Articular chondrocyte of knee joint (primary cell): ENCODE measurements at places on chromosomes 3 and 15. TPM values are rescaled to one million over a fixed set of nuclear protein-coding genes. Genes with fewer than 3 reads are reported as not detected.

Gene POPDC2
- total RNA-seq, result 0.65 and 1.3 TPM in 2 replicates

Gene FOXP1
- total RNA-seq, result 166 and 203 TPM in 2 replicates

Gene P4HTM
- 17.9 and 23.1 TPM in 2 replicates for total RNA-seq

Gene SYNPR
- total RNA-seq, result not detected in 2 replicates

Gene SAMMSON
- total RNA-seq, result not detected in 2 replicates

Gene NR1I2
- 0.11 and 0.13 TPM in 2 replicates for total RNA-seq

Gene TP63
- total RNA-seq, result 1.9 and 2.0 TPM in 2 replicates

Gene SH2D7
- not detected in 2 replicates for total RNA-seq

Gene NEK10
- total RNA-seq, result 29.4 and 50.3 TPM in 2 replicates

Gene CCR8
- not detected in 2 replicates for total RNA-seq

Gene UTS2B
- total RNA-seq, result 0.52 and 1.3 TPM in 2 replicates

Gene GRAMD1C
- 2.2 and 5.8 TPM in 2 replicates for total RNA-seq

Gene ADAMTS17
- total RNA-seq, result 3.7 and 5.0 TPM in 2 replicates

Gene PLSCR4
- total RNA-seq, result 38.6 and 50.2 TPM in 2 replicates

Gene PYGO1
- total RNA-seq, result 20.4 and 20.5 TPM in 2 replicates

Gene RTF1
- 36.0 and 44.9 TPM in 2 replicates for total RNA-seq

Gene NOX5
- total RNA-seq, result 0.22 and 0.26 TPM in 2 replicates

Gene ZPLD1
- 0.22 and 0.26 TPM in 2 replicates for total RNA-seq

Gene OR5AC2
- total RNA-seq, result not detected in 2 replicates

Gene ZIC1
- total RNA-seq, result 0.32 and 1.0 TPM in 2 replicates

Gene ZNF80
- not detected in 2 replicates for total RNA-seq
